ENCODE measurements at places on chromosomes 5 and 9.

GRCh38 chr5:176985516-176985915 is 21.1 kb downstream of the UIMC1 start:
- DNase-seq: no peak

- DNase-seq: no peak
Observed at GRCh38 chr9:2022560-2022959, 7.4 kb downstream of the SMARCA2 start.

DNA sequence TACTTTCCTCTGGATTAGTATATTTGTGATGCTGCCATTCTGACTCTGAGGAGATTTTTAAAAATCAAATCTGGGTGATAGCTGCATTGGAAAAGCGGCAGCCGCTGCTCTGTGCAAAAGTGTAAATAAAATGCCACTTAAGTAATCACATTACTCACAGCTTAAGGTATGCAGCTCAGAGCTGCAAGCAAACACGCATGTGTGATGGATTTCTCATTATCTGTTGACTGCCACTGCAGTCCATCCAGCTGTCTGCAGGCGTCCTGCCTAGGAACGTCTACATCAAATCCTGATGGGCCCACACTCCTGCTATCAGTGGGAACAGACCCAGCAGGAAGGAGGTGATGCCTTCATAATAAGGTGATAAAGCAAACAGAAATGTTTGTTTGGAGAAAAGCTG is 216.9 kb downstream of the SPOCK1 start:
- no peak for DNase-seq

DNA sequence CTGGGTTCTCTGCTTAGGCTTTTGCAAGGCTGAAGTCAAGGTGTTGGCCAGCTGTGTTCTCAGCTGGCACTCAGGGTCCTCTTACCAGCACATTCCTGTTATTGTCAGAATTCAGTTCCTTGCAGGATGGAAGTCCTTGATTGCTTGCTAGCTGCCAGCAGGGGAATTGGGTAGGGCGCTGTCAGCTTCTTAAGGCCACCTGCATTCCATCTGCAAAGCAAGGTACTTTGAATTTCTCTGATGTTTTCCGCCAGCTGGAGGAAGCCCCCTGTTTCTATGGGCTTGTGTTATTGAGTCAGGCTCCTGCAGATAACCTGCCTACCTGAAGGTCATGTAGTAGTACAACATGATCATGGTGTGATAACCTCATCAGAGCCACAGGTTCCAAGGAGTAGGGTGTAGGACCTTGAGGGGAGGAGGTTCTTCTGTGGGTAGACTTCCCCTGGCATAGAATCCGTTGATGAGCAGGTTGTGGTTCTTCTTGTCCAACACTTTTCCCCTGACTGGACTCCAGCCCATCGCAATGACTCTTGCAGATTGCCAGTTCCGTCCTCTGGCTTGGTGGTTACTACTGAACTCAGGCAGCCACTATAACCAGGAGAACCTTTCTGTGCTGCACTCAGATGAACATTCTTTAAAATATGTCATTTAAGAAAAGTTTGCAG is 6.8 kb downstream of the TENT4A start:
- DNase-seq: no peak

DNA sequence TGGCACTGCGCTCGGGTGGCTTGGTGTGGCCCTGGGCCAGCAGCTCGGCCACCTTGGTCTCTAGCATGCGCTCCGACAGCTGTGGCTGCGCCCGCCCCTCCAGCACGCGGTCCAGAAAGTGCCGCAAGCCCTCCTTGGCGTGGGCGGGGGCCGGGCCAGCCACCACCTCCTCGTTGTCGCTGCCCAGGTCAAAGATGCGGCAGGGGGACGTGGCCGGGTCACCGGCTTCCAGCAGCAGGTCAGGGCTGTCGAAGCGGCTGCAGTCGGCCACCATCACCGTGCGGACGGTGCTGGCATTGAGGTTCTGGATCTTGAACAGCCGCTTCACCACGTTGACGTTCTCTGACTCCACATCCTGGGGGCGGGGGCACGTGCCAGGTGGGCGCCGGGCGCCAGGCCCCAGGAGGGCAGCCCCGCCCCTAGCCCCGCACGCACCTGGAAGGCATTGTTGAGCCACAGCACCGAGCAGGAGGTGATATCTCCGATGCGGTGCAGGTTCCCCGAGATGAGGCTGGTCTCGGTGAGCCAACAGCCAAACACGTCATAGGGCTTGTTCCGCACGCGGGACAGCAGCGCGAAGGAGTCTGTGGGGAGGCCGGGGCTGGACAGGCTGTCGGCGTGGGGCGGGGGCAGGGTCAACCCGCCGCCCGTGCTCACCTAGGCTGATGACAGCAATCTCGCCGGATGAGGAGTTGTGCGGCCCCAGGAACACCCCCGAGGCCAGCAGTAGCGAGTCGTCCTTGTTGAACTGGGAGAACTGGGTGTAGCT is 2.2 kb downstream of the FBXW5 start:
- no peak for DNase-seq

GRCh38 chr5:59749782-59750520 is 143.6 kb downstream of the PDE4D start:
- no peak for DNase-seq

- DNase-seq: no peak
Observed at GRCh38 chr5:37661227-37661920, 178.5 kb downstream of the GDNF start.

All from kidney (tissue), 22 donors.